Naive thymus-derived CD4-positive, alpha-beta T cell (primary cell): ENCODE measurements at places on chromosomes 16 and 17. TPM values are rescaled to one million over a fixed set of nuclear protein-coding genes. Genes with fewer than 3 reads are reported as not detected.
A peak's percentile ranks its signal among the peaks of the same experiment; 100 is the strongest.

DNA sequence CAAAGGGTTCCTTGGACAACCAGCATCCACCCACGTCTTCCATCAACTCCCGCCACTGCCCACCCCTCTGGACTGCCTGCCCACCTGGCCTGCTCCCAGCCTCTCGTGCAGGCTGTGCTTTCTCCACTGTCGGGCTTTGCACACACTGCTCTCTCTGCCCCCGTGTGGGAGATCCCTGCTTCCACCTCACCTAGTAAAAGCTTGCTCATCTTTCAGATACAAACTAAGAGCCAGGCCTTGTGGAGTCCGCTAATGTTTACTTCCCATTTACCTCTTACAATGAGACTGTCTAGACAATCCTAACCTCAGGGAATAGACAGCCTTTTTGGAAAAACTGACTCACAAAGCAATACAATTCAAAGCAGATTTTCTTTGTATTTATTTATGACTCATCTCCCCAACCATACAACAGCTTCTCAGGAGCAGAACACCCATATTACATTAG lies 67.6 kb downstream of the USP31 start:
- no peak for DNase-seq

- DNase-seq, result peak; percentile 28
Observed at GRCh38 chr17:4696437-4696805, 7.5 kb downstream of the PELP1 start.

GRCh38 chr17:72976971-72977770 lies 115.3 kb downstream of the SLC39A11 start:
- DNase-seq, result no peak

GRCh38 chr17:81710514-81711308 lies 1.4 kb upstream of the SLC25A10 start:
- no peak for DNase-seq

DNA sequence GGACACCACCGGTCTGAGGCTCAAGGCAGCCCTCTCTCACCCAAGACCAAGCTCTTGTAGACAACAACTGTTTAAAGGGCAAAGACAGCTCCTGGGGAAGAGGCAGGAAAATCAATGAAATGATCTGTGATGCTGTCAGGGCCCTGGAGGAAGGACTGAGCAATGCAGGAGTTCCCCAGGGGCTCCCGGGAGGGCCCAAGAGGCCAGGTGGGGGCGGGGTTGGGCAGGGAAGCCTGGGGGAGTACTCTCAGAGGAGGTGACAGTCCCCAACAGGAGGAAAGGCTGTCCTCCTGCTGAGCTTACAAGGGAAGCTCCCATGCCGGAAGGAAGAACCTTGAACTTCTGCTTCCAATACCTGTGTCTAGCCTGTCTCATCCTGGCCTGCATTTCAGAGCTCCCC lies 8.3 kb upstream of the NOS2 start:
- DNase-seq, result no peak

- DNase-seq, result no peak
Observed at GRCh38 chr17:29722411-29723198, 99.9 kb upstream of the CORO6 start.

Gene CEP295NL
- not detected for polyA plus RNA-seq

- no peak for DNase-seq
Observed at GRCh38 chr16:27843800-27844199, 219.7 kb downstream of the GSG1L start.

GRCh38 chr17:42340691-42341127 lies 47.5 kb downstream of the STAT3 start:
- DNase-seq, result no peak

Gene CDH13
- not detected for polyA plus RNA-seq

Gene DLX3
- polyA plus RNA-seq, result not detected

Gene ACSF2
- polyA plus RNA-seq, result 2.6 TPM

DNA sequence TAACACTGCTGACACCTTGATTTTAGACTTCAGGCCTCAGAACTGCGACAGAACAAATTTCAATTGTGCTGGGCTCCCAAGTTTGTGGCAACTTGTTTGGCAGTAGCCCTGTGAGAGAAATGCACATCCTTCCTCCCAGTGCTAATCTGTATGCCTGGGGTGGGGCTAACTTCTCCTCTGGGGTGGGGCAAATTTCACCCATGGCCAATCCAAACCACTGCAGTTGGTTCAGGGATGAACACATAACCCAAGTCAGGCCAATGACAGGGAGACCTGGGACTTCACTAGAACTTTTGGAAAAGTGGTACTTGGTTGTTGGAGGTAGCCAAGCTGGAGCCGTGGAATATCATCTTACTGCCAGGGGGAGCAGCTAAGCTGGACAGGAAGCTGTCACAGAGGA lies 56.3 kb downstream of the ABCC6 start:
- DNase-seq, result no peak

- DNase-seq, result no peak
Observed at GRCh38 chr16:53207810-53208752, 153.3 kb downstream of the CHD9 start.

DNA sequence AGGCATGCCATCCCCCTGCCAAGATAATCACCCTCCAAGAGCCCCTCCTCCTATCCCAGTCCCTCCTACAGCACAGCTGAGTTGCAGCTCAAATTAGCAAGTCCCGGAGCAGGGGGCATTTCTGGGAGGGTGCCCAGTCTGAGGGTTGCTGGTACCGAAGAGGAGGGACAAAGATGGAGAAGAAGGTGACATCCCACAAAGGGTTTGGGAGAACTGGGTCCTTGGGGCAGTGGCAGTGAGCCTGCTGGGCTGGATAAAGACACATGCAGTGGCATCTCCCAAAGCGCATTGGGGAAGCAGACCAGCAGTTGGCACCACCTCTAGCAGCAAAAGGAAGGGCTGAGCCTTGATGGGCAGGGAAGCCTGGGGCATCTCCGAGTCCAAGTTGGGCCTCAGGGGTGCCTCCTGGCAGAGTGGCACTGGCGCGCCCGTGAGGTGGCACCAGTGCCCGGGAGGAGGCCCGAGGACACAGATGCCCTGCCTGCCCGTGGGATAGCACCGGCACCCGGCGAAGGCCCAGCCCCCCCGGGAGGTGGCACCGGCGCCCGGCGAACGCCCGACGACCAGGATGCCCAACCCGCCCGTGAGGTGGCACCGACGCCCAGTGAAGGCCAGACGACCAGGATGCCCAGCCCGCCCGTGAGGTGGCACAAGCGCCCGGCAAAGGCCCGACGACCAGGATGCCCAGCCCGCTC lies 622 bp downstream of the TOM1L2 start:
- DNase-seq, result no peak
